ENCODE measurements at places on chromosomes 6 and 20.

- no peak for DNase-seq
Measured at GRCh38 chr20:25259358-25259757, 11.5 kb downstream of the PYGB start.

DNA sequence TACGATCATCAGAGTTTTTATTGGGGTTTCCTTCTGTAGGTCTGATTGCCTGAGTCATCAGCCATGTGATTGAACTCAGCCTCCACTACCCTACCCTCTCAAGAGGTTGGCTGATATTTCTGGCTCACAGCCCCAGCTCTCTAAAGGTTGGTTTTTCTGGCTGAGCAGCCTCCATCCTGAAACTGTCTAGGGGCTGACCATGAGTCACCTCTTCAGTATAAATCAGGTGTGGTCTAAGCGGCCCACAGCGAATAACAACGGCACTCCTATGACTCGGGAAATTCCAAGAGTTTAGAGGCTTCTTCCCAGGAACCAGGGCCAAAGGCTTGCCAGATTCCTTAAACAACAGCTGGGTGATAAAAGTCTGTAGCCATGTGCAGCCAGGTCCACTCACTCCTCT lies 115.5 kb downstream of the SOD2 start:
- no peak for DNase-seq

GRCh38 chr6:157294654-157295053 lies 28.7 kb downstream of the TMEM242 start:
- DNase-seq, result no peak

DNA sequence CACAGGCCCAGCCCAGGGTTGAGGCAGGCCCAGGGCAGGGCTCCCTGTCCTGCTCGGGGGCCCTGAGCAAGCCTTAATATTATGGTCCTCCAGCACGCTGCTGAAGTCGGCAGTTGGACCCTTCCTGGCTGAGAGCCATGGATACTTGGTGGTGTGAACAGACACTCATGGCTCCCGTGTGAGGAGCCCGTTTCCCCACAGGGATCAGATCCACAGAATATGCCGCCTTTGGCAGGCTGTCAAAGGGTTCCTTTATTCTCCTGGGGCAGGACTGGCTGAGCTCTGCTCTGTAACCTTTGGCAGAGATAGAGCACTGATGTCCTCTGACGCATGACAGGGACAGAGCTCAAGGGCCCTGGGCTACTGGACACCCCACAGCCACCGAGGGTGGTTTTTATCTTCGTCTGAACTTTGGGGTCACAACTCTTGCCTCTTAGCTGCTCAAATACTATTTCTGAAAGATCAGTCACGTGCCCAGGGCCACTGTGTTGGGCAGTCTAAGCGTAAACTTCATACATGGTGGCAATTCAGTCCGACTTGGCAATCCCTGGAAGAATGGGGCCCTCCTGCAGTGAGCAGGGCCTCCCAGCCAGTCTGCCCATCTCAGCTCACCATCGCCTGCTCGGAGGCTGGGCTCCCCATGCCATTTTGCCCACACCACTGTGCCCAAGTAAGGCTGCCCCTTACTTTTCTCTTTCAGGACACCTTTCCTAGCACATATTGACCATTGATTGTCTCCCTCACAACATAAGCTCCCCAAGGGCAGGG lies 49.1 kb downstream of the TTI1 start:
- DNase-seq, result no peak

All from NCI-H1436 treated with DMSO at 0.1 percent for 48 hours (cell line).